ENCODE measurements at places on chromosomes 7 and 10.

- no peak for DNase-seq
These were observed 73.1 kb downstream of the MDH2 start for GRCh38 chr7:76121044-76121443.

- DNase-seq, result no peak
These were observed 4.4 kb upstream of the TRUB1 start for GRCh38 chr10:114933588-114933987.

DNA sequence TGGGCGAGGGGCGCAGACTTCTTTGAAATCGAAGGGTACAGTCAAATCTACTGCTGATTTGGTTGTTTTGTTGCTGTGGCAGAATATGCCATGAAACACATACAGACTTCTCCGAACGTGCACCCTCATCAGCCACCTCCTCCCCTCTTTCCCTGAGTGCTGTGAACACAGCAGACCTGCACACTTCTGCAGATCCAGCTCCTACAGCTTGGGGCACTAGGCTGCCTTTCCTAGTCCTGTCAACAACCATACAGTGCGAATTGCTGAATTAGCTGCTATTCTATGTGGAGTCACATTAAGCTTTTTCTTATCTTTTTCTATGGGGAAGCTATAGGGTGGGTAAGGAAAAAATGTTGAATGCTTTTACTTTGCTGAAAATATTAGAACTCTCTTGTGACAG, 57.5 kb downstream of the COL17A1 start:
- DNase-seq, result no peak

GRCh38 chr7:144812379-144813283, 23.2 kb downstream of the TPK1 start:
- no peak for DNase-seq

DNA sequence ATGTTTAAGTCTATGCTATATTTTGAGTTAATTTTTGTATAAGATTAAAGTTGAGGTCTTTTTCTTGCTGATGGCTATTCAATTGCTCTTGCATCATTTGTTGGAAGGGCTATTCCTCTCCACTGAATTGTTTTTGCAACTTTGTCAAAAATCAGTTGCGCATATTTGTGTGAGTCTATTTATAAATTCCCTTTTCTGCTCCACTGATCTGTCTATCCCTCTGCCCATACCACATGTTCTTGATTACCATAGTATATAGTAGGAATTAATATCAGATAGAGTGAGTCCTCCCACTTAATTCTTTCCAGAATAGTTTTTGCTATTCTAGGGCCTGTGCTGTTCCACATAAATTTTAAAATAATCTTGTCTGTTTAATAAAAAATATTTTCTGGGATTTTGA, 152.4 kb upstream of the ADCY1 start:
- DNase-seq, result no peak

DNA sequence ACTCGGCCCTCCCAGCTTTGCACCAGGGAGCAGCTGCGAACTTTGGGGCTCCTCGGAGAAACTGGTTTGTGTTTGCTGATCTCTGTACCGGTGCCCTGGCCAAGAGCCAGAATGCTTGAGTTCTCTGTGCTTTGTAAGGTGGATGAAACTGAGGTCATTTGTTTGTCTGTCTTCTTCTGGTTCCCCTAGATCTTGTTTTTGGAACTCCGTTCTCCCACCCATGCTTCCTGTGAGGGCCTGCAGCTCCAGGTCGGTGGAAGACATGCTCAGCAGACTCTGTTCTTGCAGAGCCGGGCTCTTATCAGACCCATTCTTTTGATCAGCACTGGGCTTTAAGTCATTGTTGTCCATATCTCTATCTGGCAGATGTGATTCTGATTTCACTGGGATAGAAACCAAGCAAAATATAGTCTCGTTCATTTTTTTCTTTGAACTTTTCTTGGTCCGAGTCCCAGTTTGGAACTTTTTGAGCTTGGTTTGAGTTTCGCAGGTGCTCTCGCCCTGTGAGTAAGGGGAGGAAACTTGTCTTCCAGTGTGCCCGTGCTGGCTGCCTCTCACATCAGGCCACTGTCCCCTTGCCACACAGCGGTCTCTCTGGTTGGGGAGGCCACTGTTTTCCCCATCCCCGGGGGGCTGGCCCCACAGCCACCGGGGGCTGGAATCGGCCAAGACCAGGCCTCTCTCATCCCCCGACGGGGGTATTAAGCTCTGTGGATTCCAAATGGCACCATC, 31.2 kb downstream of the JCAD start:
- DNase-seq, result no peak

DNA sequence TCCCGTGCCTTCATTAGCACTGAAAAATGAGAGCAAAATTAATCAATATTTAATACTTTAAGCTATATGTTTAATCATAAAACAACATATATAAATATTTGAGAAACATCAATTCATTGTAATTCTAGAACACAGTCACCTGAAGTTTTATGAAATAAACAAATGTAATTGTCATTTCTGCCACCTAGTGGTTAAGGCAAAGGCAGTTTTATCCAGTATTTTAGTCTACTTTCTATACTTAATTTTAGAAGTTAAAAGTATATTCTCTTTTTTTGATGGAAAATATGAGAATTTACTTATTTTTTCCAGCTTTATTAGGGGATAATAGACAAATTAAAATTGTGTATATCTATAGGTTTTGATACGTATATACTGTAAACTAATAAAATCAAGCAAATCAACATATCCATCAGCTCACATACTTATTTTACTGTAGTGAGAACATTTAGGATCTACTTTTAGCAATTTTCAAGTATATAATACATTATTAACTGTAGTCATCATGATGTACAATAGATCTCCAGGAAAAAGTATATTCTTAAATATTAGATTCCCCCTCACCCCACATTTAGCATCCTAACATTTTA, 16.9 kb downstream of the PCGF6 start:
- DNase-seq, result no peak

GRCh38 chr10:80537736-80538480, at the start of gene SH2D4B:
Gene SH2D4B, plus strand, starts transcription at chr10:80537902. Its CDS starts 430 bp downstream, at chr10:80538332.
- no peak for DNase-seq

GRCh38 chr7:1351881-1352625, 107.2 kb downstream of the MICALL2 start:
- DNase-seq, result no peak

DNA sequence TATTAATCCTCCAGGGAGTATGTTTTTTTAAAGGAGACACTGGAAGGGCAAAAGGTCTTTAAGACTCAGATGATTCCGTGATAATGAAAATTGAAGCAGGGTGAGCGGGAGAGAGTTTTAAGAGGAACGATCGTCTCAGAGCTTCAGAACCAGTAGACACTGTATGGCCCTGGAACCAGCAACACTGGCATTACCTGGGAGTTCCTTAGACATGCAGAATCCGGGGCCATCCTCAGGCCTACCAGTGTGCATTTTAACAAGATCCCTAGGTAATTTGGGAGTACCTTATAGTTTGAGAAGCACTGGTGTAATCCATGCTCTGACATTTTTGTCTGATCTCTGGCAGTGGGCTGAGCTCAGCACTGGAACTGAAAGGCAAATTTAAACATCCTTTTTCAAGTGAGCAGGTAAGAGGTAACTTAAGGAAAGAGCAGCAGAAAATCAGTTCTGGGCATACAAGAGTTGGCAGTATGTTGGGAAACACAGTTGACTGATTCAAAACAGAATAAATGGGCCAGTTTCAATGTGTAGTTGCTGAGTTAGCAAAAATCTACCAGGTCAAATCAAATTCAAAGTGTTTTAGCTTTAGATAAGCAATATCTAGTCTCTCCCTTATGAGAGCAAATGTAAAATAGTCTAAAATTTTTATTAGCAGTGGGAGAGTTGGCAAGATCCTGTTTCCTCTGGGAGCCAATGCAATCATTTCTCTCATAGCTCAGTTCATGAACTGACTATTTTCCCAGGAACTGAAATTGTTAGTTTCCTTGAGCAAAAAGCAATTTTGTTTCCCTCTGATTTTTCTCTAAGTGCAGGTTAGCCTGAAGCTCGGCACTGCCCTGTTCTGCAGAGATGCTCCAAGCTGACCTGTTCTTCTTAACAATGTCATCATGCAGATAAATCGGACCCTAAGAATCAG, 97.2 kb upstream of the ELMO1 start:
- no peak for DNase-seq

GRCh38 chr10:133379801-133380666, 972 bp downstream of the PAOX start:
- peak; percentile 40 for DNase-seq

GRCh38 chr7:134879815-134880475, 100.5 kb downstream of the CALD1 start:
- DNase-seq, result no peak

DNA sequence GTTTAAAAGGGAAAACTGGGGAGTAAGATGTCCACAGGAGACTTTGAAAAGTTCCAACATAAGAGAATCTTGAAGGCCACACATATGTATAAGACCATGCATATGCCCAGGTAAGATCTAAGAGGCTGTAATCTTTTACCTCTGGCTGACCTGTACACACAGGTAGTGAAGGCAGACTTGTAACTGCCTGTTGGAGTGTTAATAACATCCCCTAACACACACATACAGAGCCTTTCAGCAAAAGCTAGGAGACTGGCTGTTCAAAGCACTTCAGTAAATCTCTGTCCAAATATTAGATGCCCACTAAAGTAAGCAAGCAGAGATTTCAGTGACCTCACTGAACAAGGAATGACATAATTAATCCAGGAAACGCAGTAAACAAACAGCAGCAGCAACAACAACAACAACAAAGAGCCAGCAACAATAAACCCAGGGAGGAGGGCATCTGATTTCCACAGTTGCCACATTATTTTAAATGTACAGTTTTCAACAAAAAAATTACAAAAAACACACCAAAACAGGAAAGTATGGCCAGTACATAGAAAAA, 15.0 kb downstream of the CYP51A1 start:
- DNase-seq, result no peak

GRCh38 chr10:117135026-117135372, 3.1 kb downstream of the VAX1 start:
- DNase-seq, result no peak

GRCh38 chr10:113423981-113424721, 128.7 kb upstream of the HABP2 start:
- DNase-seq, result no peak

DNA sequence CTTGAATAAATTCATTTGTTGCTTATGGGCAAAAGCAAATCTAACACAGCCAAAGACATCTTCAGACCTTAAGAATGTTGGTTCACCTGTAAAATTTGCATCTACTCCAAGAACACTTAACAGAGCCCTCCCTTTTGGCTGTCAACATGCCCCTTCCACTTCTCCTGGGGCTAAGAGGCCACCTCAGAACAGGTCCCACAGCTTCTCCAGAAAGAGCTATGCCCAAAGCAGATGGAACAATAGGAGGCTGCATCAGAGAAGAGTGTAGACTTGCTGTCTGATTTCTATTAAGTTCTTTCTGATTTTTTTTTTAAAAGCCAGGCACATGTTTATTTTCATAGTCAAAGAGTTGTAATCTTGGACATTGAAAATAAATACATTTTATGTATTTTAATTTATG, 26.1 kb upstream of the TRIL start:
- DNase-seq, result no peak

GRCh38 chr7:35430547-35431153, 176.8 kb upstream of the TBX20 start:
- no peak for DNase-seq

GRCh38 chr7:23167691-23168090, 14.2 kb upstream of the NUP42 start:
- DNase-seq, result no peak

DNA sequence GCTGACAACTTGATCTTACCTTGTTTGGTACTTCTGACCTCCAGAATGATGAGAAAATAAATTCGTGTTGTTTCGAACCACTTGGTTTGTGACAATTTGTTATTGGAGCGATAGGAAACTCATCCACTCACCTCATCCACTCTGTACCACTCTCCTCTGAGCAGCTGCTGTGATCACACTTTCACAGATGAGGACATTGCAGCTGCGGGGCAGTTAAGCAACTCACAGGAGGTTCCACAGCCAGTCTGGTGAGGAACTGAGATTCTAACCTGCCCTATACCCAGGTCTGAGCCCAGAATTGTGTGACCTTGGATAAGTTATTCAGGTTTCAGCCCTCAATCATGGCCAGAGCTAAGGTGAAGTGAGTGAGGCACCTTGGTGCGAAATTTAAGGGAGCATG, 35.2 kb downstream of the BTBD16 start:
- DNase-seq, result no peak

GRCh38 chr10:112517451-112517862, 70.4 kb downstream of the VTI1A start:
- DNase-seq, result no peak

DNA sequence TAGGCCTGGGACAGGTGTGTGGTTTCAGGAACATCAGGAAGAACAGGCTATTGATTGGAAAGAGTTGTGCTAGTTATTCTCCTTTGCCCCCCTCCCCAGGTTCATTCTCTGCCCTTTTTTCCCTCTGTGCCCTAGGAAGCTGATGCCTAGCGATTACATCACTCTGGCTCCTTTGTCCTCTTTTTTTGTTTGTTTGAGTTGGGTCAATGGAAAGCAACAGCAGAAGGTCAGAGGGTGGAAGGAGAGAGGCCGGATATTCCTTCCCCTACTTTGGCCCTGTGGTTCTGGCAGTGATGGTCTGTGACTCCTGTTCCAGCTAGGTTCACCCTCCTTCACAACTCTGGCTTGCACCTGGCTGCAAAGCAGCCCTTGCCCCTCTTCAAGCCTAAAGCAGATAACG, 18.9 kb downstream of the LOXL4 start:
- no peak for DNase-seq

GRCh38 chr10:110944792-110945396, 25.5 kb downstream of the SHOC2 start:
- no peak for DNase-seq

DNA sequence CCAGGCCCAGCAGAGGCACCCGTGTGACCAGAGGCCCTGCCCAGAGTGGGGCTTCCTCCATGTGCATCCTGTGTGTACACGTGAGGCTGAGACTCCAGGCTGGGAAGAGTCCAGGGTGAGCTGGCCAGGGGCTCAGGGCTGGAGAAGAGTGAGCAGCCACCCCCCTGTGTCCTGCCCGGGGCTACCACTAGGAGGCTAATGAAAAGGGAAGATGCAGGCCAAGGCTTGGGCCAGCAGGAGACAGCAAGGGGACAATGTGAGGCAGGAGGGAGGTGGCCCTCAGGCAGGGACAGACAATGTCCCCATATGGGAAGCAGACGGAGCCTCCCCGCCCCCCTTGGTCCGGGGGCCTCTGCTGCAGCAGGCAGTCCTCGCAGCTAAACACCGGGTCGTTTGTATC, 102.0 kb downstream of the HIF1AN start:
- DNase-seq, result no peak

DNA sequence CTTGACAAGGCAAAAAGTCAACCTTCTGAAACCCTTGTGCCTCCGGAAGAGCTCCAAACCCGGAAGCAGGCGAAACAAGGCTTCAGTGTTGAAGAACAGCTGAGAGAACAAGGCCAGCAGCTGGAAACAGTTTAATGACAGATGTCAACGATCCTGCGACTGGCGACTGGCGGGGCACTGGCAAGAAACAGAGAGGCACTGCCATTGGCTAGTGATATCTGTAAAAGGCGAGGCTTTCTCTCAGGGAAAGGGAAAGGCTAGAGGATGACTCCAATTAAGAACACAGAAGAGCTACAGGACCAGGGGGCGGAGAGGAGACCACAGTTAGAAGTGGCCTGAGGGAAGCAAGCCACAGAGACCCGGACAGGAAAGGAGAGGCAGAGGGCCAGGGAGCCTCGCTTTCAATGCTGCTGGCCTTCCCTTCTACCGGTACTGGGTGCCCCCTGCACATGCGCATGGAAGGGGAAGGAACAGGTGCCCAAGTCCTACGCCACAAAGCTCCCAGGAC, 19.4 kb downstream of the ITGB1 start:
- DNase-seq, result no peak

All from right kidney (tissue), 9 donors.